Sigmoid colon (tissue), 7 donors: ENCODE measurements at places on chromosomes 12 and 14. TPM values are rescaled to one million over a fixed set of nuclear protein-coding genes. Genes with fewer than 3 reads are reported as not detected.

- no peaks in the 10 kb centered on the region for H3K36me3 ChIP-seq
- no peaks in the 10 kb centered on the region for H3K4me1 ChIP-seq
- no peaks in the 10 kb centered on the region for H3K27me3 ChIP-seq
- DNase-seq: no peak
- no peak overlapping the region for H3K27ac ChIP-seq
Measured at GRCh38 chr14:96143906-96144305, 60.7 kb upstream of the BDKRB2 start.

DNA sequence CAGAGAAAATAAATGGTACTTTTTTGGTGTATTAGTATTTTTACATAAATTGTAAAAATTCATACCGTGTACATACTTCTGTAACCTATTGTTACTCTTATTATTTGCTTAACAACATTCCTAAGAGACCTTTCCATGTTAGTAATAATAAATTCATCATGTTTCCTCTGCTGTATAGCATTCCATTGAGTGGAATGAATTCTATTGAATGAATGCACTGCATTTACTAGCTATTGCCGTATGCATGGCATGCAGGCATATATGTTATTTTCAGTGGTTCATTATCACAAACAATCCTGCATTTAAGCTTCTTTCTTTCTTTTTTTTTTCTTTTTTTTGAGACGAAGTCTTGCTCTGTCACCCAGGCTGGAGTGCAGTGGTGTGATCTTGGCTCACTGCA, 137.6 kb upstream of the TBX3 start:
- no peak overlapping the region for H3K27ac ChIP-seq
- no peak for DNase-seq
- H3K4me3 ChIP-seq: no peak overlapping the region
- no peaks in the 10 kb centered on the region for H3K27me3 ChIP-seq
- no peaks in the 10 kb centered on the region for H3K36me3 ChIP-seq

LALBA gene
- total RNA-seq: not detected

DNA sequence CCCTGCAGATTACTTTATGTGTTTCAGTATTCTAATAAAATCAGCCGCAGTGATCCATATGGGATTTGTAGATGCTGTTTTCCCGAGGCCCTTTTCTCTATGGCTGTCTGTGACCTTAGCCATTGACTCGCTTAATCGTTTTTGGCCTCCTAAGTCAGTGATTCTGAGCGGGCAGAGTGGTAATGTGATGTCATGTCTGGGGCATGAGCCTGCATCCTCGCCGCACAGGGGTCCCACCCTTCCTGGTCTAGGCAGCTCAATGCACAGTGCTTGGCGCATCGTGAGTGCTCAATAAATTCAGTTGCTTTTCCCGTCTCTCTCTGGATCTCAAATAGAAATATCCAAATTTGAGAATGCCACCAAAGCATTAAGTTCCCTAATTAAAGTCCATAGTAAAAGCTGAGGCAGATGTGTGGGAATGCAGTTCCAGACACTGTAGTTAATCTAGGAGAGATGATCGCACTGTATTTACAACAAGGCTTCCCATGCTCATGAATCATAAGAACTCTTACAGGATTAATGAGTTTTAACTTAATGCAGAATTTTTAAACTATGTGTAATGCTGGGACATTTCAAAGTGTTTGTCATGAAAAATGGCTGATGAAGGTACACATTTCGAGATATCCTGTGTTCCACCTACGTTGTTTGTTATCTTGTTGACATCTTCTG, 29.3 kb downstream of the HMGA2 start:
- no peak overlapping the region for H3K4me3 ChIP-seq
- no peaks in the 10 kb centered on the region for H3K36me3 ChIP-seq
- H3K27me3 ChIP-seq: no peaks in the 10 kb centered on the region
- H3K27ac ChIP-seq: no peak overlapping the region
- no peaks in the 10 kb centered on the region for H3K4me1 ChIP-seq
